Activated CD4-positive, CD25-positive, alpha-beta regulatory T cell treated with anti-CD3 and anti-CD28 coated beads, Interleukin-2, amount 50 U/mL, for 24 hours (primary cell): ENCODE measurements at places on chromosomes 3 and 15.

GRCh38 chr3:148884261-148884660 is 19.2 kb downstream of the CPA3 start:
- ATAC-seq = no peak

GRCh38 chr3:89527736-89528305 is 420.4 kb downstream of the EPHA3 start:
- ATAC-seq = no peak

DNA sequence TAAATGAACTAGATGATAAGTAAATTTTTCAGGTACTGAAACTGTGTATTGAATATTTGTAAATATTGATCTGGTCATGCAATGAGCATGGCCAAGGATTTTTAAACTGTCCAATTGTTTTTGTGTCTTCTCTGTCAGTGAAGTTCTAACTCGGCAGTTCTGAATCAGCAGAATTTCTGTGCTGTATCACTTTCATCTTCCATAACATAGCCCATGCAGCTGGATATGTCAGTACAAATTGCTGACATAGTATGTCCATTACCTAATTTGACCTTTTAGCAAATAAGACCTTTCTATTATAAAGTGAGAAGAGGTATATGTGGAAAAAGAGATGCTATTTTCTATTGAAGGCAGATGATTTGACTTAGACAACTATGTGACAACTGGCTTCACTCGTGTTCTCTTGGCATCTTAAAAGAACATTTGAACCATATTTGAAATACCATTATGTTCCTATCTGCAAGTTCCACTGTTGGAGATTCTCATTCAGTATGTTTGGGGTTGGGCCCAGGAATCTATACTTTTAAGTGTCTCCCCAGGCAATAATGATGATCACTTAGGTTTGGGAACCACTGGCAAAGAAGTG is 90.4 kb downstream of the CMSS1 start:
- no peak for ATAC-seq

DNA sequence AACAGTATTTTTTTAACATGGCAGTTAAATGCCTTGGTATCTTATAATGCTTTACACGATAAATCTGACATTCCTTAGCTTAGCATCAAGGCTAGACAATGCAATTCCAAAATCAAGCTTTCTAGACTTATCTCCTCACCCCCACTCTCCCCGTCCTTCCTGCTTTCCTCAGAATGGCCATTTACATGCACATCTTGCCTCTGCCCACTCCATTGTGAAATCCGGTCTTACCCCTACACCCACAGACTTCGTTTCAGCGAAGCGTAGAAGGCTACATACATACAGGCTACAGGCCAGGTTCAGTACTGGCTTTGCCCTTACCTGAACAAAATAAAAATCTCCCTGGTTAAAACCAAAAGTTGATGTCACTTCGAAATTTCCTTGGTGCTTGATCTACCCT is 58.6 kb upstream of the SLC12A8 start:
- ATAC-seq = no peak

DNA sequence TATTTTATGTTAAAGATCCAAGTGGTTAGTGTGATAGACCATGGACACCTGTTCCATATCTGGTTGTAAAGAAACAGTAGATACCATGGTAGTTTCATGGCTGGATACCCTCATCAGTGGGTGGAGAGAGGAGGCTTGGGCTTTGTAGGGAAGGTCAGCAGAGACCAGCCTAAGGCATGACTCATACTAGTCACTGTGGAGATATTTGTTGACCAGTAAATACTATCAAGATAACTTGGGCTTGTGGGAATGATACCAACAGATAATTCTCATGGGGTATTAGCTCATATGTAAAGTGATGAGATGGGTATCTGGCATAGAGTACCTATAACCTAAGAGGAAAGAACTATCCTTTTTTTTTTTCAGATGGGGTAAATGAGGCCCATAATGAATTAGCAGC is 354.5 kb downstream of the CACNA2D3 start:
- ATAC-seq = no peak

DNA sequence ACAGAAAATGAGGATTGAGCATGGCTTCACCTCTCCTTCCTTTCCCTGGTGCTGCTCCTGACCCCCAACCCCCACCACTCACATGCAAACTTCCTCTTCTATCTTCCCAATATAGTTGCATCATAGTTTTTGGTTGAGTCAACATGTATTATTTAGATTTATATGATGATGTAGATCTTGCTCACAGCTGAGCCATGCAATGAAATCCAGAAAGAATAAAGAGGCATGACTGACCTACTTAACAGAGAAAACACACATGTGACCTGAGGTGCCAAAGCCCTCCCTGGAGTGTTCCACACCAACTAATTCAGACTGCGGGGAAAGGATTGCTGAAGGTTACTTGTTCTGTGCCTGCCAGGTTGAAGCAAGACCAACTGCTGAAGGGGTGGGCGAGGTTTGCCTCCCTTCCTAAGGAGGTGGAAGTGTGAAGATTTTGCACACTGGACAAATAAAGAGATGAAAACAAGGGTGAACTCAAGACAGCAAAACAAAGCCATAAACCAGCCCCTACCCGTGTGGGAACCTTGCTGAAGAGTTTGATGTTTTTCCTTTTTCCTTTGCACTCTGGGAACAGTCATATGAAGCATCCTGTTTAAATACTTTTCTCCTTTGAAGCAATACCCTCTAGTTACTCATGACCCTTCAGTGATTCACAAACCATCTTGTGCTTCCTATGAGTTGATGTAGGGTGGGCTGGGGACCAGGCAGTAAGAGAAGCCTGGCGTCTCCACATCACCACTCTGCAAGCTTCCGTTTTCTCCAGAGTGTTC is 155.2 kb upstream of the UBE2E1 start:
- no peak for ATAC-seq

DNA sequence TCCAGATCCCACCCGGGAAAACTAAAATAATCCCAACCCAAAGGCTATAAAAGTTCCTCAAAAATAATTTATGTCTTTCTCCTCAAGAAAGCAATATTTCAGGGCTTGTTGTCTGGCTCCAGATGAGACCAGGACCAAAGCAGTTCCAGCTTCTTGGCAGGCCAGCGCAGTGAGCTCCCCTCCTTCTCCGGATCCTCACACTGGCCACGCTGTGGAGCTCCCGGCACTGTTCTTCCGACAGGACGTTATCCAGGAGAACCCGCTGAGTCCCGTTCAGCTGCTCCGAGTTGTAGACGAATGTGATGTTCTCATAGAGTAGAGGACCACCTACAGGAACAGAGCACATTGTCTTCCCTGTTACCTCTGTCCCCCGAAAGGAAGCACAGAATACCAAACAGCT is 146.3 kb downstream of the P3H2 start:
- ATAC-seq = no peak

DNA sequence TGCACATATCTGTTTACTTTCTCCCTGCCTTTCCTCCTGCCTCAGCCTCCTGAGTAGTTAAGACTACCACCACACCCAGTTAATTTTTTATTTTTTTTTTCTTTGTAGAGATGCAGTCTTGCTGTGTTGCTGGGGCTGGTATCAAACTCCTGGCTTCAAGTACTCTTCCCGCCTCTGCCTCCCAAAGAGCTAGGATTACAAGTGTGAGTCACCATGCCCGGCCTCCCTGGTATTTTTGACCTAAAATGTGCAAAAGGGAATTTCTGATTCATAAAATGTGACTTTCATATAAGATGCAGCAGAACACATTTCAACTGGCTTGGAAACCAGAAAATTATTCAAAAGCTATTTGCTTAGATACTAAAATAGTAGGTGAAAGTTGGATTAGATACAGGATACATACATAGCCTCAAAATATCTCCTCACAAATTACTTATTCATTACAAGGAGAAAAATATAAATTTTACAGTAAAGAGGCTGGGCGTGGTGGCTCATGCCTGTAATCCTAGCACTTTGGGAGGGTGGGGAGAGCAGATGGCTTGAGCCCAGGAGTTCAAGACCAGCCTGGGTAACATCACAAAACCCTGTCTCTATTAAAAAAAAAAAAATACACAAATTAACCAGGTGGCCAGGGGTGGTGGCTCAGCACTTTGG is 32.0 kb downstream of the MAP4 start:
- no peak for ATAC-seq

GRCh38 chr15:70437882-70438451 is 325.4 kb downstream of the UACA start:
- no peak for ATAC-seq

- ATAC-seq = no peak
Measured at GRCh38 chr3:64290161-64290560, 64.9 kb upstream of the PRICKLE2 start.

DNA sequence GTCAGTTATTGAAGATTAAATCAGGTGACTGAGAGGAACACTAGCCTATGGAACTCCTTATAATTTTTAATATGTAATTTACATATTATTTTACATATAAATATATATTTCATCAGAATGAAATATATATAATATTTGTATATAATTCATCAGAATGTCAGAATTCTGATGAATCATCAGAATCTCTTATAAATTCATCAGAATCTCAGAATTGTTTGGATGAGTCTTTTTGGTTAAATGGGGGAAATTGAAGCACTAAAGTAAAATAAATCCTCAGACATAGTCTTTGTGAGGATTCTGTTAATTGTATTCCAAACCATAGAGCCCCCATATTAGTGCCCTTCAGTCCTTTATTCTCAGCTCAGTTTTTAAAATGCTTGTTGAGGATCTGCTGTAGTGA is 15.4 kb downstream of the TCF12 start:
- ATAC-seq = no peak

GRCh38 chr15:79930516-79930915 is 33.7 kb upstream of the MTHFS start:
- no peak for ATAC-seq

- peak; percentile 96 for ATAC-seq
Measured at GRCh38 chr3:12395349-12396012, 88.8 kb upstream of the TSEN2 start.

GRCh38 chr3:157844216-157844615 is 262.0 kb downstream of the SHOX2 start:
- ATAC-seq = no peak

DNA sequence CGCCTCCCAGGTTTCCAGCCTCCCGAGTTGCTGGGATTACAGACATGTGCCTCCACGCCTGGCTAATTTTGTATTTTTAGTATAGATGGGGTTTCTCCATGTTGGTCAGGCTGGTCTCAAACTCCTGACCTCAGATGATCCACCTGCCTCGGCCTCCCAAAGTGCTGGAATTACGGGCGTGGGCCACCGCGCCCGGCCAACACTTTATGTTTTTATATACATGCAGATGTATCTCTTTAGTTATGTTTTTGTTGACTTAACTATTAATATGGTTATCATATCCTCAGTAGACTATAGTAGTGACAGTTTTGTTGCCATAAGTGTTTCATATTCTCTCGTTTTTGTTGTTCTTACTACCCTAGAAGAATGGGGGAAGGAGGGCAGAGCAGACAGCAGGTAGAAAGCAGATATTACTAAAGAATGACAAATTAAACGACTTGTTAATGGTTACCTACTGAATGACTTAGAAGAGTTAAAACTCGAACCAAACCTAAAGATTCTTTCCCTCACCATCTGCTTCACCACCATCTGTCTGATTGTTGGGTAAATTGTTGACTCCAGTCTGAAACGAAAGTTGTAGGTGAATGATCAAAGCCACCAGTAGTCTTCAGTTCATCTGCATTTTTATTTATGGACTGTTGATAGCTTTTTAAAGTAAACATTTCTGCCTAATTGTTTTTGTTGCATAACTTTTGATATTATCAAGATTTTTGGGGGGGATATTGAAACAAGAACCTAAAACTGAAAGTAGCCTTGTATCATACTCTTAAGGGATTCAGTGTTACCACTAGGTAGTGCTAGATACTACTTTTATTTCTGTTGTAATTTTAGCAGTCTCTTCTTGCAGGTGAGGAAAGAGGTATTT is 89.3 kb downstream of the RASA2 start:
- ATAC-seq = peak; percentile 75

DNA sequence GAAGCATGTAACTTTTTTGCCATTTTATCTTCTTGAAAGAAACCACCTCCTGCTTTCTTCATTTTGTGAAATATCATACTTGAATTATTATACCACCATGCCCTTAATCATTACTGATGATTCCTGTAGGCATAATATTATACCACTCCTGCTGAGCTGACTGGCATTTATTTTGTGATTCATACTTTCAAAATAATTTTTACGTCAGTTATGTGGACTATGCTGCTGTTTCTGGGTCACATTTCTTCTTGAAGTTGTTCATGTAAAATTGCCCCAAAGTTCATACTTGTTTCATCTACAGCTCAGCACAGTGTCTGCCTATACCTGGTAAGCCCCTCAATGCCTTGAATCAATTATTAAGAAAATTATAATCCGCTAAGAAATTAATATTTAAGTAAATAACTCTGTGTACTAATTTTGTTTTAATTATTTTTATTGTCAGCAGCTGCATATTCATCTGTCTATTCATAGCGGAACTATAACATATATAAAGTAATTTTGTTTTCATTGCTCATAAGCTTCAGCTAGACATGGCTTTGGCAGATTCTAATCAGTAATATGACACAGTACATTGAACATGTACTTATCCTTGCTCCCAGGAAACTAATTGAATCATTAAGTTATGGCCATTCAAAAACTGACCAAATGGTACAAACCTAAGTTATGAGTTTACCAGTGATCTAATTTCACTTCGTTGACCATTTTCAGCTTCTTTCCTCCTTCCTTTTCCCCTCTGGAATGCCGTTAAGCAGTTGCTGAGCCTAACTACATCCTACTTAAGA is 160.0 kb downstream of the NAALADL2 start:
- ATAC-seq = no peak

DNA sequence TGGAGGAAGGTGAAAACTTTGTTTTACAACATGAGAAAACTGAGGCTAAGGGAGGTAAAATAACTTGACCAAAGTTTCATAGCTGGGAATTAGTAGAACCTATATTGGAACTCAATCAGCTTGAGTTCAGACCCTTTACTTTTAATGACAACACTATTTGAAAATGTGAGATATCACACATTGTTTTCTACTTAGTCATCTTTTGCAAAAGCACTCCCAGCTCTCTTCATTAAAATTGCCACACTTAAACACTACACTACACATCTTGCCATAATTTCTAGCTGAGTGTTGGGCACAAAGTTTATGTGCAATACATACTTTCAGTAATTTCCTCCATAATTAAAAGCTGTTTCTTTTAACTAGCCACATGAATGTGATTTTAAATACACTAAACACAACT is 230.4 kb upstream of the DCBLD2 start:
- no peak for ATAC-seq

DNA sequence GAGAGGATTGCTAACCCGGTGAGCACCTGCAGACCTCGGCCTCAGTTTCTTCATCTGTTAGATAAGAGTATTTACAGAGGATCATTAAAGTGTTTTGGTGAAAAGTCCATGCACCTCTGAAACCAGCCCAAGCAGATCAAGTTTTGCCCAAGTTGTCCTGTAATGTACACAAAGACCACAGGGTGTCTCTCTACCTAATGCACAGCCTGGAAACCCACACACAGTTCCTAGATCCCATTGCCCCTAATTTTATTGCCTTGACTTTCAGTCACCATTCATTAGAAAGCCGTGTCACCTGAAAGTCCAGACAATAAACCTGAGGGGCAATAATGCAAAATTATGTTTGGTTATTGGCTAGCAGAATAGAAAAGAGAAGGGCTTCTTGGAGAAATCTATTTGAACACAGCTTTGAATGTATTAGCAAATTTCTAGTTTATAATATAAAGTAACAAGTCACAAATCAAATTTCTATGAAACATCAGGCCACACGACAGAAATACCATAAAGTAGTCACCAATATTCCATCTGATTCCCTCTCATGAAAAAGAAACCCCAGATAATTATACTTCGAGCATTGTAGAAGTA is 161.3 kb upstream of the SLC2A2 start:
- no peak for ATAC-seq
